ENCODE measurements at places on chromosomes 4 and X. TPM values are rescaled to one million over a fixed set of nuclear protein-coding genes. Genes with fewer than 3 reads are reported as not detected.

DNA sequence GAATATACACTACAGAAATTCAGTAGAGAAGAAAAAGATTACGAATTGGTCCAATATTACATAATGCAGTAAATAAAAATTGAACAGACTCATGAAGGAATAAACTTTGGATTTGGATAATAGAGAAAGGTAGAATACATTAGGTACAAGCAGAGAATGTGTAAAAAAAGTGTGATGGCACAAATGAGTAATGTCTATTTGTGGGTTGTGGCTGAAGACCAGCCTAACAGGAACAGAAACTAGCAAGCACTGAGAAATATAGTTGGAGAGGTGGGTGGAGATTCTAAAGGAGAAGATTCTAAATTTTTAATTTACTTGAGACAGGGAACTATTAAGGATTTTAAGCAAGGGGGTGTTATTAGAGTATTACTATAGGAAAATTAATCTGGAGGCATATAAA, 15.2 kb upstream of the CLOCK start:
- DNase-seq = no peak

DNA sequence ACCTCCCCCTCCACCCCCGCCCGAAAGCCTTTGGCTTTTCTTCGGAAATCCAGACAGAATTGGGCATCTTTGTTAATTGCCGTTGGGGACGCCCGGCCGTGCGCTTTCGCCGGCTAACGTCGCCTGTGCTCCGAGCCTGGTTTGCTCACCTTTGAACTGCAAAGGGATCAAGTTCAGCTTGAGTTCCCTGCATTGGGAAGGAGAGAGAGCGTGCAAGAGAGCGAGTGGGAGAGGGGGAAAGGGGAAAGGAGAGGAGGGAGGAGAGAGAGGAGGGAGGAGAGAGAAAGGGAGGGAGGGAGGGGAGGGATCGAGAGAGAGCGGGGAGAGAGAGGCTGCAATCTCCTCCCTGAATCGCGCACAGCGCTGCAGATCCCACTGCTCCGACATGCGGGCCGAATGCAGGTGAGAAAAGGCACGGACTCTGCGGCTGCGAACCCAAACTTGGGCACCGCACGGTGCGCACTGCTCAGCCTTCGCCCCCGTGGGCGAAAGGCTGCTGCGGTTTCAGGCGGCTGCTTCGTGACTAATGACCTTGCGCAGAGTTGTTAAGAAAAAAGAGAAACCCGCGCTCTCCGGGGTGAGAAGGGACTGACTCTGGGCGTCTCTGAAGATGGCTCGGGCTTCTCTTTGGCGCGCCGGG, at the start of gene PCDH7:
PCDH7 (plus strand) TSS at position 349 of the 640 bp plus-strand sequence. CDS start 1,054 bp downstream, outside the sequence.
- no peak for DNase-seq

GRCh38 chr4:85734424-85734831, 259.5 kb downstream of the ARHGAP24 start:
- DNase-seq = no peak

DNA sequence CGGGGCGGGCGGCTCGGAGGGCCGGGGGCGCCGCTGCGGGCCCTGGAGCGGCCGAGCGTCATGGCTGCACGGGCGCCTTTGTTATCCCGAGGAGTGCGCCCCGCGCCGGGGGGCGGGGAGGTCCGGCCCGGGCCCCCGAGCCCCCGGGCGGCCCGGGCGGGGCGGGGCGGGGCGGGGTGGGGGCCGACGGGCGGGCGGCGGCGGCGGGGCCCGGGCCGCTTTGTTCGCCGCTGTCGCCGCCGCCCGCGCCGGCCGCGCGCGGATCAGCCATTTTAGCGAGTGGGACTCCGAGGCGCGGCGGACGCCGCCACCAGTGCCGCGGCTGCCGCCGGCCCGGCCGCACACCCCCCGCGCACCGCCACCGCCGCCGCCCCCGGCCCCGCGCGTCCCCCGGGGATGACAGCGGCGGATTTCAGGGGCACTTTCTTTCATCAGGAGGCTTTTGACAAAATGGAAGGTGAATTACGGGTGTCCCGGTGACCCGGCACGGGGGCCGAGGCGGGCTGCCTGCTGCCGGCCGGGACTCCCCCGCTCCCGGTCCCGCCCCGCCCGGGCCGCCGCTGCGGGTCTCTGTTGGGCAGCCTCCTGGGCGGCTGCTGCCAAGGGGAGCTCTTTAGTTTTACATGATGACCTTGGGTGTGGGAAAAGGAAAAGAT, 1.2 kb downstream of the HMGB3 start:
- DNase-seq = no peak

GRCh38 chr4:159160242-159160641, 57.4 kb downstream of the RAPGEF2 start:
- no peak for DNase-seq

The SULT1B1 gene
- total RNA-seq = 0.05 TPM

DNA sequence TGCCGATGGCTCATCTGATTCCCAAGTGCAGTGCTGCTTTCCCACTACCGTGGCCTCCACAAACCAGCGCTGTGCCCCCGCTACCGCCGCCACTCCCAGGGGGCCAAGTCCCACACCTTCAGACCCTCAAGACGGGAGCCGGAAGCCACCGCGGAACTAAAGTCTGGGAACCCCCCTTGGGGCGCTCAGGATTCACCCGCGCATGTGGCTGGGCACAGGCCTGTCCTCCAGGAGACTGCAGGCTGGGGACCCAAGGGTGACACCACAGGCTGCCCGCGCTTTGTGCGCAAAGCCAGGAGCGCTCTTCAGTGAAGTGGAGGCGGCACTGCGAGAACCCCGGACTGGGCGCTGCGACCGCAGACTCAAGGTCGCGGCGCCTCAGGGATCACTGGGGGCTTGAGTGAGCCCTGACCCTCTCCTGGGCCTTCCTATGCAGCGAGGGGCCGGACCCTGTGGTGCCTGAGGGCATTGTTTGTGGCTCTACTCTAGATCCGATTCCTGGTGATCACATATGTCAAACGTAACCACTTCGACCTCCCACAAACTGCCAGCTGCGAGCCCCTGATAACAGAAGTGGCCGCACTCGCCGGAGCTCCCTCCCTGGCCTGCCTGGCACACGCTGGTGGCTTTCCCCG, 20.4 kb upstream of the TBC1D14 start:
- DNase-seq = no peak

- no peak for DNase-seq
These were observed 54.9 kb downstream of the STOX2 start for GRCh38 chr4:183960046-183960420.

- peak; percentile 51 for DNase-seq
These were observed 19.4 kb downstream of the MTM1 start for GRCh38 chrX:150587585-150588503.

The HS6ST2 gene
- 0.63 TPM for total RNA-seq

GRCh38 chr4:76616526-76616925, 181.5 kb downstream of the SHROOM3 start:
- DNase-seq = no peak

The FHDC1 gene
- not detected for total RNA-seq

The CTAG1A gene
- total RNA-seq = not detected
